CD8-positive, alpha-beta memory T cell (primary cell): ENCODE measurements at places on chromosomes 2 and 18.
A peak's percentile ranks its signal among the peaks of the same experiment; 100 is the strongest.

DNA sequence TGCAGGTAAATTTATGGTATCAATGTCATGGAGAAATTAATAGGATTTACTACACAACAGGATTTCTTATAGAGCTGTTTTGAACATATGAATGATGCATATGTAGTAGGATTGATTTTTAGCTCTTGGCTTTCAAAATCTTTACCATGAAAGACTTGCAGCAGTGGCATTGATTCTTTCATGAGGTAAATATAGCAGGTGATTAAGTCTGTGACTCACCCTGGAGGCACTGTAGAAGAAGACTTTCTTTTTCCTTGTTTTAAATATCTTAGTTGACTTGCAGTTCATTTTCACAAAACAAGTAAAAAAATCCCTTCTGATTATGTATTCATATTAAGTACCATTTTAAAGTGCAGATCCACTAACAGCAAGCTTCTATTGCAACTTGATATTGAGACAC, 463.0 kb downstream of the FBXO15 start:
- no peak for DNase-seq

- DNase-seq, result no peak
Observed at GRCh38 chr18:7579176-7579917, 12.2 kb downstream of the PTPRM start.

- no peak for DNase-seq
Observed at GRCh38 chr2:188984065-188984491, 9.9 kb downstream of the COL3A1 start.

DNA sequence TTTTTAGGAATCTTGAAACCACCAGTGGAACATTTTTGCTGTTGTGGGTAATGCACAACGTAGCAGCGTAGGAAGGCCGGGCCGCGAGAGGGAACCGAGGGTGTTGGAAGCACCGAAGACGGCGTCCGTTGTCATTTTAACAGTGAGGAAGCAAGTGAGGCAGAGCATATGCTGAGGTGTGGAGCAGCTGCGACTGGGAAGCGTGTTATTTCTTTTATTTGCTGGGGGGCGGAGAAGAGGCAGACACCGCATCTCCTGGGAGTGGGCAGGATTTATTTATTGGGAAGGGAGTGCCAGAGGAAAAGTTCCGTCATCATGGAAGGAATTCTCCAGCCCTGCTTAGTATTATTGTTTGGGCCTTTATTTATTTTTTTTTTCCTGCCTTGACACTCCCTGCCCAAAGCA, 232.8 kb downstream of the KLHL29 start:
- DNase-seq, result no peak

GRCh38 chr18:3246635-3247239, 864 bp upstream of the MYL12A start:
- DNase-seq, result peak; percentile 3

DNA sequence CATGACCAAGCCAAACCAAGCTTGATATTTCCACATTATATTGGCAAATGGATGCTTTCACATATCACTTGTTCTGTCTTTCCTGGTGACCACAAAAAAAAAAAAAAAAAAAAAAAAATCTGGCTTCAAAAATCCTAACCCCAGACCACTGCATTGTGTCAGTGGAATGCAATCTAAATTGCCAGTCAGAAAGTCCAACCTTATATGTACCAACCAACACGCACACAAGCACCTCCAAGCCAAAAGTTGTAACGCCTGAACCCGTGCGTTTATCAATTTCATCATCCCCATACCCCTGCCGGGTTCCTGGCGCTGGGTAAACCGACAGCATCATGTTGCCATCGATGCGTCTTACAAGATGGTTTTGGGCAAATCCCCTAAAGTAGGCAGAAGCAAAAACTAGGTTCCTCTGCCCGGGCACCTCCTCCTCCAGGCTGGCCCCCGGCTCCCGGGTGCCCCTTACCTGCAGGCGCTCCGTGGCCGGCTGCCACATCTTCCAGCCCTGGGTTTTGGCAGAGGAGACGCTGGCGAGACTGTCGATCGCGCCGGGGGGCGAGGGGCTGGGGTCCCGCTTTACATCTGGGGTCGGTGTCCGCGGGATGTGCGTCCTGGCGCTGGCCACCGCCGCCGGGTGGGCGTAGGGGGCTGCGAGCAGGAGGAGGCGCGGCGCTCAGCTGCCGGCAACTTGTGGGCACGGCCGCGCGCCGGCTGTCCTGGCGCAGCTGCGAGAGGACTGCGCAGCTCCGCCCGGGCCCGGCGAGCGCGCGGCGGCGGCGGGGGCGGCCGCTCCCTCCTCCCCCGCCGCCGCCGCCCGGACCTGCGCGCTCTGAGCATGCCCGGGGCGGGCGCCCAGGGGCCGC, at the start of gene PID1:
Gene PID1 (minus strand): TSS at position 737 of the 860 bp plus-strand sequence. CDS start 244 bp downstream, at position 493.
- no peak for DNase-seq

GRCh38 chr2:157264099-157264498, 6.6 kb downstream of the GALNT5 start:
- DNase-seq, result no peak

- no peak for DNase-seq
Observed at GRCh38 chr18:37238282-37239108, 327.1 kb downstream of the CELF4 start.

DNA sequence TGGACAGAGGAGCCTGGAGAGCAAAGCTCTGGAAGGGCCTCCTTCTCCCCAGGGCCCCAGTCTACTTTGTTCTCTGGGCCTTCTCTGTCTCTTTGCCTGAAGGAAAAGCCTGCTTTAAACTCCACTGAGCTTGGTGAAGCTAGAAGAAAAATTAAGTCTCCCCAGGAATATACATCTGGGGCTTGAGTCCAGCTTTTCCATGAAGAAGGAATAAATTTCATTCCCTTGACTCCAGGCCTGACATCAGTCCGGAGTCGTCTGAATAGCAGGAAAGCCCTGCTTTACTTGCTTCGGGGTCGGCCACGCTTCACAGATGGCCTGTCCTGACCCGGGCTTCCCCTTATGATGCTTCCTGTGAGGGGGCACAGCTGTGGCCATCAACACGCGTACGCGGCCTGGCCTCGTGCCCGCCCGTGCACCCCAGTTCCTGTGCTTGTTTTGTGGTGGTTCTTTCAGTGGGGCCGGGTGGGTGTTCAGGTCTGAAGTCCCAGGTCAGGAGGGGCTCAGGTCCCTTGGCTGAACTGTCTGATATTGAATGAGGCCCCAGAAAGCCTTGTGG, 73.6 kb downstream of the ACOXL start:
- no peak for DNase-seq

- DNase-seq, result no peak
Observed at GRCh38 chr2:135650721-135651120, 90.9 kb upstream of the UBXN4 start.

- no peak for DNase-seq
Observed at GRCh38 chr2:71919708-71920107, 228.0 kb downstream of the CYP26B1 start.

DNA sequence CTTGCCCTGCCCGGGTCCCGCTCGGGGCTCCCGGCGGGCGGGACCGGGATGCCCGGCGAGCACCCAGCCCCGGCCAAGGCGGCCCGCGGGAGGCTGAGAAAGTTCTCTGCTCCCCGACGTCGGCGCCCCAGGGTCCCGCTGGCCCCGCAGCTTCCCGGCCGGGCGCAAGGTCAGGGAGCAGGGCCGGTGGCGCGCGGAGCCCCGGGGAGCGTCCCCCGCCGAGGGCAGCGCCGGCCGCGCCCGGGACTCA, 331 bp downstream of the SERPINE2 start:
- no peak for DNase-seq
